Esophagus squamous epithelium (tissue), 5 donors: ENCODE measurements at places on chromosomes 2 and 18. TPM values are rescaled to one million over a fixed set of nuclear protein-coding genes. Genes with fewer than 3 reads are reported as not detected.
A peak's percentile ranks its signal among the peaks of the same experiment; 100 is the strongest.

The DNAH6 gene
- total RNA-seq: 0.38 TPM

GRCh38 chr18:49609256-49610021 is 47.6 kb downstream of the LIPG start:
- DNase-seq: no peak
- H3K4me1 ChIP-seq: no peaks in the 10 kb centered on the region
- H3K4me3 ChIP-seq: no peak overlapping the region
- H3K36me3 ChIP-seq: no peaks in the 10 kb centered on the region
- H3K27ac ChIP-seq: no peak overlapping the region
- no peaks in the 10 kb centered on the region for H3K27me3 ChIP-seq

- DNase-seq: no peak
- no peak overlapping the region for H3K4me3 ChIP-seq
- H3K27ac ChIP-seq: peak overlapping the region; percentile 37
- peaks cover 10% of the 10 kb centered on the region for H3K4me1 ChIP-seq
Measured at GRCh38 chr2:237403024-237403882, 10.7 kb downstream of the COL6A3 start.

DNA sequence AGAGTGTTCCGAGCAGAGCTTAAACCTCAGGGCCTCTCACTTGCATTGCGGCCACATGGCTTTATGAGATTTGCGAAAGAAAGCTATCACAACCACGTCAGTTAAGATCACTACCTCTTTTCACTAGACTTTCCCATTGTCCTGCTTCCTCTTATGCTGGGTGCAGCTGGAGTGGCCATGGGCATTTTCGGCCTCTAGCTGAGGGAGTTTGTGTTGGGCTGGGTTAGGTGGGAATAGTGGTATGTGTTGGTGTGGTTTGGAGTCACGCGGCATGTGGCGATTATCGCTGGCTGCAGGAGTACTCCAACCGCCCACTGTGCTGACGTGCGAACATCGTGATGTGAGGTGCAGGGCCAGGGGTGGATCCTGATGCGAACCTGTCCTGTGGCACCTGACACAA is 27.1 kb downstream of the RALB start:
- no peak for DNase-seq
- H3K4me1 ChIP-seq: peaks cover 16% of the 10 kb centered on the region
- no peak overlapping the region for H3K27ac ChIP-seq

- H3K27me3 ChIP-seq: no peaks in the 10 kb centered on the region
- DNase-seq: no peak
- H3K4me1 ChIP-seq: no peaks in the 10 kb centered on the region
- H3K4me3 ChIP-seq: no peak overlapping the region
- no peaks in the 10 kb centered on the region for H3K36me3 ChIP-seq
- no peak overlapping the region for H3K27ac ChIP-seq
Measured at GRCh38 chr18:6489977-6490376, 75.3 kb upstream of the L3MBTL4 start.

DNA sequence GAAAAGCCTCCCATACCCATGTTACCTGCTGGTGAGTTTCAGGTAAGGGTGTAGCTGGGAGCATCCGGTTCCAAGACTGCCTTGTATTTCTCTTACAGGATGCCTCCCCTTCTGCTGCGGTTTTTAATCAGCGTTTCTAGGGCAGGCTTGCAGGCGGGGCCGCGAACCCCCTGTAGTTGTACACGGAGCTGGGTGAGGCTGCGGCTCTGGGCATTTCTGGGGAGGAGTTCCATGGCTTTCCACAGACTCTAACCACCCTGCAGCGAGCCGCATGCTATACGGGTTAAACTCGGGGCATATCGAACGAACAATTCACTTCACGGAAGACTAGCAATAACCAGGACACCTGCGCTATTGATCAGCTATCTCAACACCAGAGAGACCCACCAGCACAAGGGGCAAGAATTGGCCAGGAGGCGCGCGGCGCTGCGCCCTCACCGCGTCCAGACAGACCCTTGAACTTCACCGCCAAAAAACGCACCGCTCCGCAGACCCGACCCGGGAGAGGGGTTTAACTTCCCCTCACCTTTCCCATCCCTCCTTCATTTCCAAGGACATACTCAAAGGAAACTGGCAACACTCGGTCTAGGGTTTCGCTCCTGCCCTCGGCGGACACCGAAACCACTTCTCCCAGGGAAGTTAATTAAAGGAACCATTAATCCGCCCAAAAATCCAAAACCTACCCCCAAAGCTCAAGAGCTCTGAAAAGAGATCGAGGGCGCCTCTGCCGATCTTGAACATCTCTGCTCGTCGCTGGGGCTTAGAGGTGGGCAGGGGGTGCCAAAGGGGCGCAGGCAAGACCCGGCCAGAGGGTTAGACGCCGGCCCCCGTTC is 909 bp downstream of the TGFA start:
- H3K27me3 ChIP-seq: no peaks in the 10 kb centered on the region
- peaks cover 51% of the 10 kb centered on the region for H3K4me1 ChIP-seq
- H3K4me3 ChIP-seq: peak overlapping the region; percentile 91
- no peaks in the 10 kb centered on the region for H3K36me3 ChIP-seq

DNA sequence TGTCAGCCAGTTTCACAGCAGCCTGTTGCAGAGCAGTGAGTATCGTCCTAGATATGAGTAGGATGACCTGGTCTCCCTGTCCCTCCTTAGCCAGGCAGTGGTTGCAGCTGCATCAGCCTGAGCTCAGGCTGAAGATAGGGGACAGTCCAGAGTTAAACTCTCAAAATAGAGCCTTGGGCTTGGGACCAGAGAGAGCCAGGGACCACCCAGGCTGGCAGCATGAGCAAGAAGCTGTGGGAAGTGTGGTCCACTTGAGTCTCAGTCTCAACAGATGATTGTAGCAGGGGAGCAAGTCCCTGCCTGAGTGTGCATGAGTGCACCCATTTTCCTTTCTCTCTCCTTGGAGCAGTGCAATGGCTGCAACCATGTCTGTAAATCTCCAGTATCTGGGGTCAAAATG is 38.0 kb upstream of the TACR1 start:
- no peak overlapping the region for H3K4me3 ChIP-seq
- no peak overlapping the region for H3K27ac ChIP-seq
- H3K4me1 ChIP-seq: no peaks in the 10 kb centered on the region

DNA sequence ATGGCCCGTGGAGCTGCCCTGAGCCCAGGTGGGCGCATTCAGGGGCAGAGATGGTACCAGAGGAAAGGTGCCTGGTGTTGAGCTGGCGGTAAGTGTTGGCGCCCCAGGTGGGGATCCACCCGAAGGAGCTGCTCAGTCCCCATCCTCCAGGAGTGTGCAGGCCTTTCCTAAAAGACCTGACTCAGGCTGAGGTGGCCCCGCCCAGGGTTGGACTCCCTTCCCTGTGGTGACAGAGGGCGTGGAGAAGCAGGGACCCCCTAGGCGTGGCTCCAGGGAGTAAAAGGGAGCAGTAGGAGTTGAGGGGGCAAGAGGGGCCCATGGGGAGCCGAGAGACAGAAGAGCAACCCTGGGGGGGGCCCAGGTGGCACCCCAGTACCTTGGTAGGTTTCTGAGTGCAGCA is 2.4 kb downstream of the OXER1 start:
- H3K4me3 ChIP-seq: no peak overlapping the region
- H3K27ac ChIP-seq: no peak overlapping the region
- H3K36me3 ChIP-seq: no peaks in the 10 kb centered on the region
- H3K4me1 ChIP-seq: no peaks in the 10 kb centered on the region
- no peak for DNase-seq

GRCh38 chr2:61013382-61013781 is 4.1 kb upstream of the PEX13 start:
- no peak overlapping the region for H3K27ac ChIP-seq
- no peaks in the 10 kb centered on the region for H3K36me3 ChIP-seq
- no peak for DNase-seq
- H3K27me3 ChIP-seq: no peaks in the 10 kb centered on the region
- peaks cover 47% of the 10 kb centered on the region for H3K4me1 ChIP-seq
- H3K4me3 ChIP-seq: no peak overlapping the region

DNA sequence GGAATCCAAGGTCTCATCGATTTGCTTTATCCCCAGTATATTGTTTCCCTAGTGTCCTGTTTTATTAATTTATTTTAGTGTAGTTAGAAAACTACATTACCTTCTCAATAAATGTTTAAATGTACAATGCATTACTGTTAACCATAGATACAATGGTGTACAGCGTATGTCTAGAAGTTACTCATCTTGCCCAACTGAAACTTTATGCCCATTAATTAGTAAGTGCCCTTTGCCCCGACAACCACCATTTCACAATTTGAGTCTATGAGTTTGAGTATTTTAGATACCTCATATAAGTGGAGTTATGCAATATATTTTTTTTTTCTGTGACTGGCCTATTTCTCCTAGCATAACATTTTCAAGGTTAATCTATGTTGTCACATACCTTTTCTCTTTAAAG is 1343.0 kb upstream of the SLC39A10 start:
- H3K27ac ChIP-seq: no peak overlapping the region
- H3K27me3 ChIP-seq: no peaks in the 10 kb centered on the region
- H3K36me3 ChIP-seq: no peaks in the 10 kb centered on the region
- no peak overlapping the region for H3K4me3 ChIP-seq
- no peak for DNase-seq
- no peaks in the 10 kb centered on the region for H3K4me1 ChIP-seq

DNA sequence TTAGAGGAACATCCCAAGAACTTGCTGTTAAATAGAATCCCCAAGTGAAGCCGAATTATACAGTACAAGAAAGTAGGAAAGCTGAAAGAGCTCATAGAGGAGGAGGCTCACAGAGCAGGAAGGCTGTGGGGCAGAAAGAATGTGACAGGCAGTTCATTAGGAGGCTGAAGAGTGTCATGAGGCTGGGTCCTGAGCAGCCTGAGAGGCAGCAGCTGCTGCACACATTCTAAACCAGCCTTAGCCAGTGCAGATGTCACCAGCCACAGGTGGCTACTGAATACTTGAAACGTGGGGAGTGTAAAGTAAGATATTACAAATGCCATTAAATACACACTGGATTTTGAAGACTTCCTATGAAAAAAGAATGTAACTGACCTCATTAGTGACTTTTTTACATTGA is 490.2 kb upstream of the KLHL29 start:
- H3K4me3 ChIP-seq: no peak overlapping the region
- H3K27ac ChIP-seq: no peak overlapping the region
- no peaks in the 10 kb centered on the region for H3K4me1 ChIP-seq
- no peaks in the 10 kb centered on the region for H3K36me3 ChIP-seq
- DNase-seq: no peak

GRCh38 chr18:62847081-62847480 is 131.7 kb downstream of the PHLPP1 start:
- no peak overlapping the region for H3K4me3 ChIP-seq
- no peaks in the 10 kb centered on the region for H3K36me3 ChIP-seq
- H3K27me3 ChIP-seq: no peaks in the 10 kb centered on the region

DNA sequence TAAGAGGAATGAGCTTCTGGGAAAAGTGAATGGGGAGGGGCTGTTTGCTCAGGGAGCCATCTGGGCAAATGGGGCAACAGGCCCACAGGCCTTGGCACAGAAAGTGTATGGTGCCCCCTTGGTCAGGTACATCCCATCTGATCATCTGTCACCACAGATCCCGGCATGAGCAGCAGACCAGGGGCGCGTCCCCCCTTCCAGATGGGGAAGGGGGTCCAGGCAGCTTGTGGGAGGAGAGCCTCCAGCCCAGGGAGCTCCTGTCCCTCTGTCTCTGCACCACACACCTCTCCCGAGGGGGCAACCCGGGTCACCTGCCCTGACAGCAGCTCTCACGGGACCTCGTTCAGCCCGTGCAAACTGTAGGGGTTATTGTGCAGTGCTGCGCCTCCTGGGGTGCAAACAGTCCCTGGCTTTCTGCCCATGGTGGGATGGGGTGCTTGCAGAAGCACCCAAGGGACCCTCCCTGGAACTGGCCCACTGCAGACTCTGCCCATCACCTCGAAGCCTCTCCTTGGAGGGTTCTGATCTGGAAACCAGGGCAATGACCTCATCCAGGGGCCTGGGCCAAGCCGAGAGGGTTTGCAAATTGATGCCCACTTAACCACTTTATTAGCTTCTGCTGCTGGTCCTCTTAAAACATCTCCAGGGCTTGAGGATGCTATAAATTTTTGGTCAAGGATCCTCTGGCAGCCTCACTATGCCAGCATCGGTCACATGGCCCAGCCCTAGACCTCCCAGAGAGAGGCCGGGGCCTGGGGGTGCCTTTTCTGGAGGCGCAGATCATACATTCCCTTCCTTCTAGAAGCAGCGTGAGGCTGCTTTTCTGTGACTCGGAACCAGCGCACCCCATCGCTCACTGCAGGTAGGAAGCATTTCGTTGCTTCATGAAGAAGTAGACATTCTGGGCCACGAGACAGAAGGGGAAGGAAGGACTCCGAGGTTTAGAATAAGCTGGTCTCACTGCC is 7.6 kb upstream of the BOK start:
- no peak overlapping the region for H3K4me3 ChIP-seq
- DNase-seq: no peak
- no peaks in the 10 kb centered on the region for H3K36me3 ChIP-seq
- no peak overlapping the region for H3K27ac ChIP-seq
- H3K27me3 ChIP-seq: peaks cover 44% of the 10 kb centered on the region

- DNase-seq: no peak
- no peak overlapping the region for H3K27ac ChIP-seq
- H3K27me3 ChIP-seq: no peaks in the 10 kb centered on the region
- no peak overlapping the region for H3K4me3 ChIP-seq
- no peaks in the 10 kb centered on the region for H3K36me3 ChIP-seq
- no peaks in the 10 kb centered on the region for H3K4me1 ChIP-seq
Measured at GRCh38 chr2:84858123-84858522, 22.8 kb downstream of the TRABD2A start.

- peak overlapping the region; percentile 16 for H3K27ac ChIP-seq
- no peaks in the 10 kb centered on the region for H3K36me3 ChIP-seq
- peaks cover 18% of the 10 kb centered on the region for H3K4me1 ChIP-seq
- no peak for DNase-seq
- no peaks in the 10 kb centered on the region for H3K27me3 ChIP-seq
Measured at GRCh38 chr2:33104052-33104623, 157.4 kb downstream of the LTBP1 start.

DNA sequence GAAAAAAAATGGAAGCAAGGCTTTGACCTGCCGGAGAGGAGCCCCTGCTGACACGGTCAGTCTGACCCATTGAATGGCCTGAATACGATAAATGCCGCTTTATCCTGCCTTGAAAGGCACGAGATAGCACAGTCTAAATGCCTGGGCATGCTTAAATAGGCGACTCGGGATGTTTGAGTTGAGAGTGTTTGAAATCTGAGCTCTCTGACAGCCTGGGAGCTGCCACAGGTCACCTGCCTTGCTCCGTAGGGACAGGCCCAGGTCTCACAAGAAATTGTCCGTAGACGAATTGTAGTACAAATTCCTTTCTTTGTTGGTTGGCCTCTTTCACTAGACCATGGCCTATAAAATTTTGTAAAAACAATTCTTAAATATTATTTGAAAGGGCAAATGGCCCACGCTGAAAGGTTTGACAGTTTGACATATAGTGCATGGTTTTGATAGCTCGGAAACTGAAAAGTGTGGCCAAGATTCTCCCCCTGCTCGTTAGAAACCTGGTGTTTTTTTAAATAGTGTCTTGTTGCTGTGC is 72.8 kb downstream of the MEIS1 start:
- H3K36me3 ChIP-seq: peaks cover 33% of the 10 kb centered on the region
- no peaks in the 10 kb centered on the region for H3K27me3 ChIP-seq
- DNase-seq: no peak
- peak overlapping the region; percentile 39 for H3K27ac ChIP-seq
- H3K4me3 ChIP-seq: no peak overlapping the region
